ENCODE measurements at places on chromosomes 13 and 19.

- DNase-seq: peak; percentile 97
Measured at GRCh38 chr19:40134866-40135265, 44.1 kb upstream of the ZNF780A start.

DNA sequence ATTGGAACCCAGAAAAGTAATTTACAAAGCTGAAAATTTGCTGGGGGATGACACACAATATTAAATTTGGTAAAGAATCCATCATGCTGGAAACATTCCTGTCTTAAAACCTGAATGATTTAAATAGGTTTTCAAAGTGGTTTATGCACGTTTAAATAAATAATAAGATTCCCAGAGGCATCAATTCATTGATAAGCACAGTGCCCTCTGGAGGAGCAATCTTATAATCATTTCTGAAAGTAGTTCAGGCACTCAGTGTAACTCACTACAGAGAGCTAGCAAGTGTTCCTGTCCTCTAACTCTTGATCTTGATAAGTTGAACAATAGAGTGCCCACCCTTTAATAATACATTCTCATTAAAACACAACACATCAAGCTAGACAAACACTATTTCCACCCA, 43.5 kb upstream of the SHISA2 start:
- no peak for DNase-seq

- DNase-seq: no peak
Measured at GRCh38 chr19:29681422-29682235, 16.4 kb downstream of the PLEKHF1 start.

DNA sequence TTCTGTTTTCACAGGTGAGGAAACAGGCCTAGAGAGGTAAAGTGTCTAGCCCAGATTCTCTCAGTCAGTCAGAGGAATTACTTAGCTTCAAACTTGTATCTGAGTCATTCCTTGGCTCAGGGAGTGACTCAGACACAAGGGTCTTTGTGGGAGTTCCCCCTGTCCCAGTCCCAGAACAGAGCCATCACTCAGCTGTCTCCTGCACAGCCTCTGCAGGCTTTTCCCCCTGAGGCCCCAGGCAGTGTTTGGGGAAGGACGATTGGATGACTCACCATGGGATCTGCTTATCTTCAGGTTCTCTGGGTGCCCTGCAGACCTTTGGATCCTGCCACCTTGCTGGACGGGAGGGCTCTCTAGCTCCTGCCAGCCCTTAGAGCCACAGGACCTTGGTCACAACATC, 13.2 kb downstream of the ZNF793 start:
- DNase-seq: no peak

- DNase-seq: no peak
Measured at GRCh38 chr13:99976575-99976974, 5.0 kb upstream of the ZIC5 start.

- DNase-seq: no peak
Measured at GRCh38 chr19:6524311-6524710, 6.5 kb upstream of the TNFSF9 start.

- DNase-seq: no peak
Measured at GRCh38 chr19:46844067-46844489, 6.6 kb downstream of the AP2S1 start.

DNA sequence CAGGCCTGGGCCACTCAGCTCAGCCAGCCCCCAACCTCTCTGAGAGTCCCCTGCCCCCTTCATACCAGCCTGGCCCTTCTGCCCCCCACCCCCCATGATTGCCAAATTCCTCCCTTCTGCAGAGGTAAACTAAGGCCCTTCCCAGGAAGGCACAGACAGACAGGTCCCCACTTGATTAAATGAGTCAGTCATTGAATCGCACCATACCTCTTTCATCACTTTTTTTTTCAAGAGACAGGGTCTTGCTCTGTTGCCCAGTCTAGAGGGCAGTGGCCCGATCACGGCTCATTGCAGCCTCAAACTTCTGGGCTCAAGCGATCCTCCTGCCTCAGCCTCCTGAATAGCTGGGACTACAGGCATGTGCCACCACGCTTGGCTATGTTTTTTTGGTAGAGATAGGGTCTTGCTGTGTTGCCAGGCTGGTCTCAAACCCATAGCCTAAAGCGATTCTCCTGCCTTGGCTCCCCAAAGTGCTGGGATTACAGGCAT, 6.0 kb downstream of the PODNL1 start:
- DNase-seq: no peak

- no peak for DNase-seq
Measured at GRCh38 chr13:31213651-31214289, 14.0 kb downstream of the B3GLCT start.

- DNase-seq: no peak
Measured at GRCh38 chr19:54684527-54684926, 21.7 kb downstream of the LILRB4 start.

DNA sequence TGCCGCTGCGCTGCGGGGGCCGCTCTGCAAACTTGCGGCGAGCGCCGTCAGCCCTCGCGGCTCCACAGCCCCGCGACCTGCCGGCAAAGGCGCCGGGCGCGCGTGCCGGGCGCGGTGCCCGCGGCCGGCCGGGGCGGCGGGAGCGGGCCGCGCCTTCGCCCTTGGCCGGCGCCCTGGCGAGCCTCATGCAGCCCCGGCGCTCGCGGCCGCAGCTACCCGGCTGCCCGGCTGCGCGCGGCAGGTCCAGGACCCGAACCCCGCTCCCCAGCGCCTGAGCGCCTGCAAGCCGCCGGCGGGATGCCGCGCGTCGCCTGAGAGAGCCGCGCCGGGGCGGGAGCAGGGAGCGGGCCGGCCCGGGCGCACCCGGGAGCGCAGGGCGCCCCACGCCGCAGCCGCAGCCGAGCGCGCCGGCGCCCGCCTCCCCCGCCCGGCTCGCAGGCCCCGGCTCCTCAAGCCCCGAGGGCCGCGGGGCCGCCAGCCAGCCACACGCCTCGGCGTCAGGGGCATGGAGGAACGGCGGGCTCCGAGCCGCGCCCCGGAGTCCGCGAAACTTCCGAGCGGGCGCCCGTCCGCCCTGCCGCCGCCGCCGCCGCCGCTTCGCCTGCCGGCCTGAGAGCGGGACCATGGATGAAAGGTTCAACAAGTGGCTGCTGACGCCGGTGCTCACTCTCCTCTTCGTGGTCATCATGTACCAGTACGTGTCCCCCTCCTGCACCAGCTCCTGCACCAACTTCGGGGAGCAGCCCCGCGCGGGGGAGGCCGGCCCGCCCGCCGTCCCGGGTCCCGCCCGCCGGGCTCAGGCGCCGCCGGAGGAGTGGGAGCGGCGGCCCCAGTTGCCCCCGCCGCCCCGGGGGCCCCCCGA, 564 bp downstream of the HS6ST3 start:
- no peak for DNase-seq

DNA sequence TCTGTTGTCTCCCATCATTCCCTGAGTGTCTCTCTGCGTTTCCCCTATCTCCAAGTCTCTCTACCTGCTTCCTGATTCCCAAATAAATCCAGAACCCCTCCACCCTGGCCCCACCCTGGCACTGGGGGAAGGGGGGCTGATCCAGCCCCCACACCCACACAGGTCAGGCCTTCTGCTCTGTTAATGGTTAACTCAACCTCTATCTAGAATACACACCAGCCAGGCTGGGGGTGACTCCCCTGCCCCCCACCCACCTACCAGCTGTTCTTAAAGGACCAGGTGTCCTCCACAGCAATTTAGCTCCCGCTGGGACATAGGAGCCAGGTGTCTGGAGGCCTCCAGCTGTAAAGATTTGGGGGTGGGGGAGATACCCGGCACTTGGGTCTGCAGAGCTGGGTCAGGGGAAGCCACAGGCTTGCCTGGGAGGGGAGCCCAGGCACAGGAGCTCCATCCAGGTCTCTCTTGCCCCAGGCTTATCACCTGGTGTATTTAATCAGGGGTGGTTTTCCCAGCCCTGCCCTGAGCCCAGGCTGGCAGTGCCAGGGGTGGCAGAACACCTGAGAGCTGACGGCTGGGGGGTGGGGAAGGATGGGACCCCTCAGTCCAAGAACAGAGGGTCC, 3.9 kb downstream of the IRF2BP1 start:
- no peak for DNase-seq

DNA sequence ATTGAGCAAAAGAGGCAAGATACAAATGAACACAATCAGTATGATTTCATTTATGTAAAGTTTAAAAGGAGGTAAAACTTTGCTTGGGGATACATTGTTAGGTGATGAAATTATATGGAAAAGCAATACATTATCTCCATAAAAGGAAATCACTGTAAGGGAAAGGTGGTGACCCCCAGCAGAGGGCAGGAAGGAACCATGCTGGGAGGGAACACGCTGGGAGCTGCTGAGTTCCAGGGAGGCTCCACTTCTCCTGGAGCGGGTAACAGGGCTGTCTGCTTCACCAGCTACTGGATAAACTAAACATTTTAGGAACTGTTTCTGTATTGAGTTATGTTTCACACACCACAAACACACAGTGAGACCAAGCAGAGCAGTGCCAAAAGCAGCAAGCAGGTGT, 91.2 kb downstream of the KATNAL1 start:
- DNase-seq: no peak

DNA sequence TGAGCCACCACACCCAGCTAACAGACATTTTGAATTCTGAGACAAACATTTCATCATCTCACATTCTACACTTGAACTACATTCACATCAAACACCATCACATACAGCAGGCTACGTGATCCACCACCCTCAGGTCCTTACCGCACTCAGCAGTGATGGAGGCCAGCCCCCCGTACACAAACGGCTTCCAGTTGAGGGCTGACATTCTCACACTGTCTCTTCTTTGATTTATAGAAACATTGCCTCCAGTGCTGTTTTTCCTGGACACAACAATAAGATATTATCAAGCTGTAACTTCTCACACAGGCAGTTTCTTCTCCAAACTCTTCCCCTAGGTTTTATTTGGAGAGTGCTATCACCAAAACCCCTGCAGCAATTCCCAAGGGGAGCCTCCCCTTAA, 7.0 kb downstream of the SLC25A30 start:
- no peak for DNase-seq

GRCh38 chr19:3580156-3580934, 4.9 kb upstream of the GIPC3 start:
- DNase-seq: peak; percentile 63

- DNase-seq: peak; percentile 85
Measured at GRCh38 chr13:50387051-50387581, 371.9 kb downstream of the KCNRG start.

GRCh38 chr13:72295153-72295552, 428.1 kb upstream of the DACH1 start:
- no peak for DNase-seq

DNA sequence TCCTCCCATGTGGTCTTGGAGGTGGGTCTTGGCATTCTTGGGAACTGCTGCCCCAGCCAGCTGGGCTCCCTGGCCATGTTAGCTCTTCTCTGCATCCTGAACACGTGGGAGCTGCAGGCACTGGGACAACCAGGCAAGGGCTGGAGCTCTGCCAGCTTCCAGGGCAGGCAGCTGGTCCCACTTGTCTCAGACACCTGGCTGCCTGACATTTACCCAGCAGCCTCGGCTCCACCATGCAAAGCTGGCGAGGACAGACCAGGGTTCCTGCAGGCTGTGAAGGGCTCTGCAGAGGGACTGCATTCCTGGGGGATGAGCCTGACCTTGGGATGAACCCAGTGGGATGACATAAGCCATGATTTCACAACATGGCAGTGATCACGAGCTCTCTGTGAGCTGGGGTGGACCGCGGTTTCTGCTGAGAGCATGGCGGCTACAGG, 99.0 kb upstream of the TSHZ3 start:
- DNase-seq: peak; percentile 29

All from SK-N-DZ (cell line).